ENCODE measurements at places on chromosomes 2 and 18.

DNA sequence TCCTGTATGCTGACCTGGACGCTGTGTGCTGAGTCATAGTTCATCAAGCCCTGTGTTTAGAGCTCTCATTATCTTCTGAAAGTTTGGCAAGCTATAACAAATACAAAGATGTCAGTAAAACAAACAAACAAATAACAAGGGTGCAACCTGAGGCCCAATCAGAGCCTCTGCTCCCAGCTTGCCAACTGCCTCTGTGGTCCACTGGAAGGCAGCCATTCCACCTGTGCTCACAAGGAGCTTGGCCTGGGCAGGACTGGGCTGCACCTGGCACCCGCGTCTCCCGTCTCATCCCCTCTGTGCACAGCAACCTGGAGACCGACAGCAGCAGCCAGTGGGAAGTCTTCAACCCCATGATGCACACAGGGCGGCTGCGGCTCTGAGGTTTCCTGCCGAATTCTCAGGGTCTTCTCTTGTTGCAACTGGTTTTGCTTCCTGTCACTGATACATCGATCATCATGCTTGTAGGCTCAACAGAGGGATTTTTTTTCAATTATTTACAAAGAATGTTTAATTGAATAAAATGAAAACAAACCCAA is 97.8 kb downstream of the TMEM18 start:
- DNase-seq, result no peak

DNA sequence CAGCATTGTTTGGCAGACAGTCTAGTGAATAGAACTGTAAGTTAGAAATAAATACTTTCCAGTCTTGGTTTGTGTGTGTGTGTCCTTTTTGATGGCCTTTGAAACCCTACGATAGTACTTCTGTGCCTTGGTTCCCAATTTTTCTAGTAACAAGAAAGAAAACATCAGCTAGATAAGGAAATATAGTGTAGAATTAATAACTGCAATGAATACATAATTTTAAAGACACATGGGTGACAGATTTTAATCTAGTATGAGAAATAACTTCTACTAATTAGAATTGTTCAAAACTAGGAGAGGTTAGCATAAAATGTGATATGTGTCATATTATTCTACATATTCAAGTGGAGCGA is 44.5 kb upstream of the NEMP2 start:
- DNase-seq, result no peak

GRCh38 chr2:123364243-123364896 is 660.7 kb upstream of the CNTNAP5 start:
- DNase-seq, result no peak

DNA sequence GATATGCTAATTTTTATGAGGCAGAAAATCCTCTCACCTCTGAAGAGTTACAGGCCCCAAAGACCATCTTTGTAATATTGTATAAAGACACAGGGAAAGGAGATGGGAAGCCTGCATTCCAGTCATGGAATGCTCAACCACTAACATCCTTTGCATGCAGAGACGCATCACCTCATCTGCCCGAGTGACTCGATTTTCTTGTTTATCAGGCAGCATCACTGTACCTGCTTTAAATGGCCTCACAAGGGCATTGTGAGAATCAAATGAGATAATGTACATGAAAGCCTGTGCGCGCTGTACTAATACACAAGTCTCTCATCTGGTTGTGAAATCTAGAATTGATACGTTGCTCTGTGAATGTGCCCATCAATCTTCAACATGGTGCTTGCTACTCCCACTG is 10.2 kb upstream of the TMEM247 start:
- no peak for DNase-seq

GRCh38 chr2:102050854-102051391 is 59.2 kb downstream of the IL1R2 start:
- DNase-seq, result no peak

DNA sequence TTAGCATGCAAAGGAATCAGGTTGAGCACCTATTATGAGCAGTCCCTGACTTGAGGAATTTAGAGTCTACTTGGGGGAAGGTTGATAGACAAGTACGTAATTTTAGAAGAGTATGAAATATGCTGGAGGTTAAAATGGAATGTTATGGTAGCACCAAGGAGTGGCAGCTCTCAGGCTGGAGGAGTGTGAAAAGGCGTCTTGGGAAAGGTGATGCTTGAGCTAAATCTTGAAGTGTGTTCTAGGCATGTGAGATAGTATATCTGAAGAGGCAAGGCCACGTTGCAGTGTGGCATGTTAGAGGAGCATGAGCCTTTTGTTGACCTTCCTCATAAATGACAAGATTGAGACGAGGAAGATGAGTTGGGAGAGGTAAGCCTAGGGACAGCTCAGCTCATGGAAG is 39.3 kb downstream of the ADAM23 start:
- DNase-seq, result no peak

DNA sequence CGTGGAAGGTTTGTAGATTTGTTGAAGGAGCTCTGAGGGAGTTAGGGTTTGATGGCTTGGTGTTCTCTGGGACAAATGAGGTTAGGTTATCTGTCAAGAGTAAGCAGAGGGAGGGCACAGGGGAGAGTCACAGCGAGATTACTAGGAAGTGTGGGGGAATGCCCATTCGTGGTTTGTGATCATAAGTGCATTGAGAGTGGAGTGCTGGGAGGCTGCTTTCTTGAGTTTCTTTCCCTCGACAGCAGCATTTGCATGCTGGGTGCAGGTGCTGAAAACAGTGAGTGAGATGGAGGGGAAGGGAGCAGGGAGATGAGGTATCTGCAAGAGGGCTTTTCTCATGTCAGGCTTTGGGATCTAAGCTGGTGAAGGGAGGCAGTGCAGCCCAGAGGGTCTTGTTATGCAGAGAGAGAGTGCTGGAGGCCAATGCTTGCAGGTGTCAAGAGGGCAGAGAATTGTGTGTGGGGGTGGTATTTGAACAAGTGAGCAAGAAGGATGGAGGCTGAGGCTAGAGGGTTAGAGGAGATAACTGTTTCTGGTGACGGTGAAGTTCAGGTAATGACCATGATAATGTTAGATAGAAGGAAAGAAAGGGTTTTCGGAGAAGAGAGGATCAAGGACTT is 8.8 kb downstream of the RALB start:
- no peak for DNase-seq

DNA sequence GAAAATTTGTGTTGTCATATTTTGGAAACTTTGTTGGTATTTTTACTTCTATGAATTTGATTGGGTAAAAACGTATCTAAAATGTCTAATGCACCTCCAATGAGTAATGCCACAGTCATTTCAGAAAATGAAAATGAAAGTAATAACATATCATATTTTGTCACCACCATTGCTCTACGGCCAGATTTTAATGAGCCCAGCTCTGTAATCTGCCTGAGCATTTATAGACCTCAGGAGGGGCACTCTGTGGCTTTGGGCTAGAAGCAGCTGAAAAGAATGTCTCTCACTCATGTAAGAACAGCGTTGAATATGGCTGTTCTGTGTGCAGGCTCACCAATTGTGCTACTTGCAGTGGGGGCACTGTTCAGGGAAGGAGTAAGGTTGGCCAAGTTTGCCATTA is 32.7 kb upstream of the ABCA12 start:
- no peak for DNase-seq

- DNase-seq, result no peak
Measured at GRCh38 chr2:141714496-141714895, 416.3 kb downstream of the LRP1B start.

DNA sequence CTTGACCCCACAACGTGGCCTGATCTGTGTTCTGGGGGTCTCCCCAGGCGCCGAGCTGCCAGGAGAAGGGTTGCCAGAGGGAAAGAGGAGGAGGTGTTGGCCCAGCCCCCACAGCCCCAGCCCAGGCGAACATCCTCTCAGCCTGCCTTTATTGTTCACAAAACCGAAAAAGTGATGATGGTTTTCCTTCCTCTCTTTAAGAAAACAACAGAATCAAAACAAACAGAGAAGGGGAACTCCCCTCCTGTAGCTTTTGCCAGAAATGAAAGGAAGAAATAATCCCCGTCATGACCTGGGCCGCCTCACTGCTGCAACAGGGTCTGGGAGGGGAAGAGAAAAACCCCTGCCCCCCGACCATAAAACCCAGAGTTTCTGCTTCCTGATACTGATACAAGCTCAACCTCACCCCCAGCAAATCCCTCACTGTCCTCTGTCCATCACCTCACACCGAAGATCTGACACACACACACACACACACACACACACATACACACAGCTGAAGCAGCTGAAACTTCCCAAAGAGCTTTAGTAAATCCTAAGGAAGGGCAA is 52.0 kb downstream of the ZFP36L2 start:
- peak; percentile 86 for DNase-seq

- DNase-seq, result no peak
Measured at GRCh38 chr2:191869178-191869577, 22.3 kb upstream of the CAVIN2 start.

DNA sequence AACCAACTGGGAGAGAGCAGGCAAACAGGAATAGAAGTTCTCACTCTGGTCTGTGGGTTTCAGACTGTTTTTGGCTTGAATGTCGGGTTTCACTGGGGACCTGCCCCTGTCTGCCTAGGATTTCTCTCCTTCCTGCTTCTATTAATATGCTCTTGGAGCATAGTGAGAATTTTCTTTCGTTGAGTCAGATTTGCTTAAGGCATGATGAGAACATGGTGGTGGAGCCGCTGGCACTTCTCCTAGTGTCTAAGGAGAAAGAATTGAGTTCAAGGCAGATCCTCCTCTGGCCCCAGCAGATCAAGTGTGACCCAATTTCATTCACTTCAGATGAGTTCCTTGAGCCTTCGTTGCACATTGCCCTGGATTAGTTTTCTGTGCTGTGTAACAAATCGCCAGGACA is 103.9 kb upstream of the HS6ST1 start:
- DNase-seq, result no peak

All from MV-4-11 (cell line).